Nephron progenitor cell (in vitro differentiated cells): ENCODE measurements at places on chromosomes 13 and 19.
A peak's percentile ranks its signal among the peaks of the same experiment; 100 is the strongest.

GRCh38 chr19:4722671-4723594, 709 bp downstream of the DPP9 start:
- DNase-seq: peak; percentile 35

- DNase-seq: no peak
These were observed 1199.9 kb upstream of the SPRY2 start for GRCh38 chr13:81540777-81541176.

DNA sequence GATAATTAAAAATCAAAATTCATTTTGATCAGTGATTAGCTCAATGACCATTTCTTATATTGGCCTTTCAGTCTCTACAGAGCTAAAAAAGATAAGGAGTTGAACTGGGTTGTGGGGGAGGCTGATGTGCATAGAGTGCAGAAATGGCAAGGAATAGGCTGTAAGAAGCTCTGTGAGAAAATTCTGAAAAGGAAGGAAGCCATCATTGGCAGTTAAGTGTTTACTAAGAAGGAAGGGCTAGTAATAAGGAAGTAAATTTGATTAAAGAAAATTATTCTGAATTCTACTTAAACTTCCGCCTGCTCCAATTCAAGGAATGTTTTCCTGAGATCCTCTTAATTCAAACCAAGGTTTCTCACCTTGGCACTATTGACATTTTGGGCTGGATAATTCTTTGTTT, 187.5 kb downstream of the MZT1 start:
- no peak for DNase-seq

DNA sequence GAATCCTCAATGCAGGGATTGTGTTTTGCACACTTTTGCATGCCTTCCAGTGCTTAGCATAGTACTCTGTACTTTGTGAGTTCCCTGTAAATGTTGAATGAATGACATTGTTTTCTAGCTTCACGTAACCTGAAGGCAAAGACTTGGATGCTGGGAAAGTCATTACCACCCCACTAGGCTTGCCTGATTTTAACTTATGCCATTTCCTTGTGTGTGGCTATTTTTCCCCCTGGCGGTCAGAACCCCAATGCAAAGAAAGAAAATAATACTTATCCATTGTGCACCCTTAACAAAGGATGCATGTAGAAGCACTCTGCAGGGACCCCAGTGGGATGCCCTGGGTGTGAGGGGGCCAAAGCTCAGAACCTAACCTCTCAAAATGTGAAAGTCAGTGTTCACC, 1.2 kb upstream of the ENOX1 start:
- DNase-seq: no peak

DNA sequence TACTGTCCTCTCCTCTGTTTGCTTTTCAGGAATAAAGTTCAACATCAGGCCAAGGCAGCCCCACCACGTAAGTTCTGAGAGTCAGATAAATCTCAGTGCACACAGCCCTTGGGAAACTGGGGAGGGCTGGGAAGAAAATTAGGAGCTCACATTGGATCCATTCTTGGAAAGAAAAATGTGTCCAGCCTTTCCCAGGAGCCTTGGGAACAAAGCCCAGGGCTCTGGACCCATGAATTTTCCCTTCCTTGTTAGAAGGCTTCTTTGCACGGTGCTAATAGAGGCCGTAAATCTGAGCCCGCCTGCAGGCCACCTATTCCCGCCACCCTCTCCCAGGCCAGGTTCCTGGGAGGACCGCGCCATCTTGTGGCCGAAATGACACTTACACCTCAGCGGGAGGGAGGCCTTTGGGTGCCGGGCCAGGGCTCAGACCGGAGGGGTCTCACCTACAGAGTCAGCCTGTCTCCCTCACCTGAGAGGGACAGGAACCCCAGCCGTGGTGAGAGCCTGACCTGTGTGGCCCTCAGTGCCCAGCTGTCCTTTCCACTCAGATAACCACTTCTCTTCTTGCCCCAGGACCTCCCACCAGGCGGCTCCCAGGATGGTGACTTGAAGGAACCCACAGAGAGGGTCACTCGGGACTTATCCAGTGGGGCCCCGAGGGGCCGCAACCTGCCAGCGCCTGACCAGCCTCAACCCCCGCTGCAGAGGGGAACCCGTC, 25.1 kb upstream of the KCTD15 start:
- peak; percentile 91 for DNase-seq

GRCh38 chr19:17324357-17325114, 10.1 kb downstream of the ANO8 start:
- no peak for DNase-seq

DNA sequence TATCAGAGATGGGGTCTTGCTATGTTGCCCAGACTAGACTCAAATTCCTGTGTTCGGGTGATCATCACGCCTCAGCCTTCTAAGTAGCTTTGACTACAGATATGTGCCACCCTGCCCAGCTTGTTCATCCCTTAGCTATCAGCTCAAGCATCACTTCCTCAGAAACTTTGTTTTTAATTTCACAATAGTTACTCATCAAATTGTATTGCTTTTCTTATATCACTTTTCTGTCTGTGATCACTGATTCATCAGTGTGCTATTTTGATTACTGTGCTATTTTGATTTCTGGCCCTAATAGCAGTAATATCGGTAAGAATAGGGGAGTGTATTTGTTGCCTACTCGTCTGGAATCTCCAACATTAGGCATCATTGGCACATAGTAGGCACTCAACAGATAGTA, 878.6 kb upstream of the PCDH20 start:
- DNase-seq: no peak

GRCh38 chr19:18294467-18294864, 13.0 kb upstream of the JUND start:
- no peak for DNase-seq

DNA sequence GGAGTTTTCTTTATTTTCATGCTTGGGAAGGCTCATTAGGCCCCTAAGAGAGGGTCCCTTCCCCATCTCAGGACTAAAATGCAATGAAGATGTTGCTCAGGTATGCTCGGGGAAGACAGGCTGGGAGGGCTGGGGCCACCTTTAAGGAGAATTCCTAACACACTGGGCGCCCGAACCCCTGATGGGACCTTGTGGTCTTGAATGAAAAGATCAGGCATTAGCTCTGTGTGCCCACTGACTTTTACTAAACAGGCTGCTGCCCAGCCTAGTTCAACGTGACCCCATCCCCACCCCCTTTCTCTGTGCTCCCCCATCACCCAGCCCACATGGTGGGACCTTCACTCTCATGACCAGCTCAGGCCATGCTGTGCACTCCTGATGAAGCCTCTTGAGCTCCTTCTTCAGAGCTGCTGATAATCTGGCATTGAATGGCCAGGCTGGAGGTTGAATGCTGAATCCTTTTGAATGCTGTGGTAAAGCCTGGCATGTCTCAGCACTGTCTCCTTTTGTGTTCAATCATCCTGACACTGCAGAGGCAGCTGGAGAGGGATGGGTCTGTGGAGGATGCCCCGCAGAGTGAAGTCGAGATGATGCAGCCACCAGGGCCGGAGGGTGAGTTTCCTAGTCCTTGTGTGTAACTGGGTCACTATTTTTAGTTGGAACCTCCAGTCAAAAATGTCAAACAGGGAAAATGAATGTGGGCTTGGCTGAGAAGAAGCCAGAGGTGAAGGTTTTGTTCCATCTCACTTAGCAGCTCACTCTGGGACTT, 209.1 kb downstream of the UQCRFS1 start:
- DNase-seq: no peak

GRCh38 chr19:31591258-31591657, 242.0 kb upstream of the TSHZ3 start:
- DNase-seq: no peak

GRCh38 chr13:44810061-44810840, 179.0 kb downstream of the NUFIP1 start:
- no peak for DNase-seq

DNA sequence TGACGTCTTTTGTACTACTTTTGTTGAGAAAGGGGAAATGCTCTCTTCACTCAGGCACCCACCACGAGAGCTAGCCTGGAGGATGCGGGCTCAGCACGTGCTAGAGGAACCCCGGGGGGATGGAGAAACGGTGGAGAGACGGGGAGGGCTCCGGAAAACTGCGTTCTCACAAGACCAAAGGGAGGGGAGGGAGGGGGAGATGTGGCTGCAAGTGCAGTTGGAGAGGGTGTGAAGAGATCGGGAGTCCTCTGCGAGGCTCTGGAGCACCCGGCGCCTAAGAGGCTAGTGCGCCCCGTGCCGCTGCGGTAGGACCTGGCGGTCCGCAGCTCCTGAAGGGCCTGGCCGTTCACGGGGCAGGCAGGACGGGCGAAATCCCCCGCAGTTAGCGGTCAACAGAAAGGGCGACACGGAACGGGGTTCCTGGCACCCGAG, 43.4 kb upstream of the XPO4 start:
- peak; percentile 28 for DNase-seq

DNA sequence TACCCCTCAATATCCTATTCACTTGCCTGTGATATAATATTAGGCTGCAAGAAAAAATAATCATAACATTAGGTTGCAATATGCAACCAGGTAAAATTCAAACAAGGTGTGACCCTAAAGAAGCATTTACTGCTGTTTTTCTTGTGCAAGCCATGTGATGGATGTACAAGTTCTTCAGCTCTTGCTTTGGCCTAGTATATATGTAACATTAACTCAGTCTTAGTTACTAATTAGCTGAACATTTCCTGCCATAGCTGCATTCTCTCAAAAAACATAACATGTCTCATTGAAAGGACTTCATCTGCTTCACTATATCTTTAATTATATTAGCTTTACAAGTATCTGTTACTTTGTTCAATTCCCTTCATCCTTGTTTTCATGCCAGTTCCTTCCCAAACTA, 406.8 kb upstream of the HTR2A start:
- no peak for DNase-seq

- DNase-seq: no peak
These were observed 35.6 kb downstream of the NDFIP2 start for GRCh38 chr13:79516595-79516994.
